ENCODE measurements at places on chromosomes 7 and 10.
A peak's percentile ranks its signal among the peaks of the same experiment; 100 is the strongest.

DNA sequence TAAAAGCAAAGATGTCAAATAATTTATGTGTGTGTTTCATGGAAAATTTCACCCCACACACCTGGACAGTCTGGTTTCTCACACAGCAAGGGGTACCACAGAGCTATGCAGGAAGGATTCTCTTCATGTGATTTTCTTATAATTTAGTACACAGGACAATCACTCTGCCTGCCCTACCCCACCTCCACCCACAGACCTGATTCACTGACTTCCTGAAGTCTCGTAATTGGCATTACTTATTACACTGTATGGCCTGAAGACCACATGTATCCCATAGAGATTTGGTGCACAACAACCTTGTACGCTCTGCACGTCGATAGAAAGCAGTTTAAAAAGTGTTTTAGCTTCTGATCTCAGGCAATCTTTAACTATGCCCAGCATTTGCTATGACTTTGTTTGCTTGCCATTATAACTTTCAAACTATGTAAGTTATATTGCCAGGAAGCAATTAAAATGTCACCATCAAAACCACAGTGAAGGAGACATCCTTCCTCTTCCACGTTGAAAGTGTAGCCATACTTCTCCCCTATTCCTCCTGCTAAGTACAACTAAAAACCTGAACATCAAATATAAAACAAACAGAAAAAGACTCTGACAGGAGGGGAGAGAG is 279.4 kb upstream of the IMMP2L start:
- no peak for DNase-seq

- peak; percentile 12 for DNase-seq
These were observed 15.6 kb downstream of the LYZL1 start for GRCh38 chr10:29304264-29304994.

GRCh38 chr10:11403116-11403515 is 208.3 kb downstream of the USP6NL start:
- DNase-seq = peak; percentile 64

GRCh38 chr7:38736138-38736537 is 105.0 kb upstream of the AMPH start:
- no peak for DNase-seq

DNA sequence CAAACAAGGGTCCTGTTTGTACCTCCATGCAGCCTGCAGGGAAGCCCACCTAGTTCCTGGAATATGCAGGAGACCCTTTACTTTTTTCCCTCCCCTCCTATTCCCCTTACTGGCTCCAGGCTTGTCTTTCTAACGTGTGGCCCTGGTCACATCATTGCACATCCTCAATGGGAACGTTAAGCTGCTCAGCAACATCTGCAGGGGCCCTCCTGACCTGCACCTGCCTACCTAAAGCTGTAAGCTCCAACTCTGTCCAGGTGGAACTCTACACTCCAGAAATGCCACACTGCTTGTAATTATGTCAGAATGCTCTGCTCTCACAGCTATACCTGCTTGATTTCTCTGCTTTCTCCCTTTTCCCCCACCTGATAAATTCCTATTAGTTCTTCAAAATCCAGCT is 72.1 kb downstream of the ARMC3 start:
- DNase-seq = no peak

- DNase-seq = no peak
These were observed 3.2 kb downstream of the TSPAN33 start for GRCh38 chr7:129147731-129148130.

- no peak for DNase-seq
These were observed 534.4 kb downstream of the KCNMA1 start for GRCh38 chr10:77103213-77103612.

DNA sequence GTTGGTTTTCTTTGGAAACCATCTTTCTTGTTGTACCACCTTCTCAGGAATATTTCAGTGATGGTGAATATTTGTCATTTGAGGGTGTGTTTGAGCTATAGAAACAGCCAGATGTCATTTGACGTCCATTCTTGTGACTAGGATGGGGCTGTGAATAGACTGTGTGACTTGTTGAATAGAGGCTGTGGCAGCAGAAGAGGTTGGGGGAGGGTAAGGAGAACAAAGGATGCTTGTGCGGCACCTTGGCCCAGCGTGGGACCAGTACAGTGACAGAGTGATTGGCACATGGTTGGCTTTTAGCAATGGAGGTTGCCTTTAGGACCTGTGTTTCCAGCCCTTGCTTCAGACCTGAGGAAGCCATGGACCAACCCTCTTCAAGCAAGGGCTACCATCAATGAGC is 11.3 kb downstream of the DMBT1 start:
- DNase-seq = no peak

- no peak for DNase-seq
These were observed 239.9 kb downstream of the ADRA2A start for GRCh38 chr10:111316722-111317212.

DNA sequence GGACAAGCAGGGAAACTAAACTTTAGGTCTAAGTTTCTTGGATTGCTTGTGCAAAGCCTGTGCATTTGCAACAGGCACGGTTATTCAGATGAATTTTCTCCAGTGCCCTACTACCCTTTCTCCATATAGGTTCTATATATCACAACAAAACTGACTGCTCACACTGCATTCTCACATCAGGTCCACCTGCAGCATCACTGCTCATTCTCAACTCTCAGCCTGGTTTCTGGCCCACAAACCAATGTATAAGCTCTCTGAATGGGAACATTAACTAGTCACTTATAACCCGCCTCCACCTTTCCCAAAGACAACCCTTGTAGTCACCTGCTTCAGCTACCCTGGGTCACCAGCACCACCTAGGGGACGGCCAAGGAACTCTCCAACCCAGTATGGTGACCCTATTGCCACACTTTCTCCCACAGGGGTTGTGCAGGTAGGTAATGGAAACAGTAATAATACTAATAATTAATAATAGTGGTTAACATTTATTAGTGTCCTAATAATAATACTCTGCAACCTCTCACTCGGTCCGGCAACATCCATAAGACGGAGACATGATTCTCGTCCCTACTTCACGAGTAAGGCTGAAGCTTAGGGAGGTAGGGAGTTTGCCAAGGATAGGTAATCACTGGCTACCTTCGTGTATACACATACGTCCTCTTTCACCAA is 97.3 kb downstream of the CLEC2L start:
- DNase-seq = peak; percentile 64

Data from naive thymus-derived CD8-positive, alpha-beta T cell (primary cell).